Kidney (tissue), 22 donors: ENCODE measurements at places on chromosomes 3 and 15. TPM values are rescaled to one million over a fixed set of nuclear protein-coding genes. Genes with fewer than 3 reads are reported as not detected.
A peak's percentile ranks its signal among the peaks of the same experiment; 100 is the strongest.

GRCh38 chr15:57111002-57111401 is 192.6 kb downstream of the TCF12 start:
- no peak for DNase-seq

Gene TGM4
- not detected for total RNA-seq

GRCh38 chr3:47731061-47731460 is 50.6 kb downstream of the SMARCC1 start:
- no peak for DNase-seq

GRCh38 chr3:171838218-171838720 is 4.9 kb upstream of the TMEM212 start:
- DNase-seq, result peak; percentile 56

- no peak for DNase-seq
Measured at GRCh38 chr3:181974198-181974597, 262.5 kb downstream of the SOX2 start.

GRCh38 chr3:128949158-128949557 is 44.7 kb downstream of the CFAP92 start:
- no peak for DNase-seq

Gene CCR2
- 8.1 TPM for total RNA-seq

DNA sequence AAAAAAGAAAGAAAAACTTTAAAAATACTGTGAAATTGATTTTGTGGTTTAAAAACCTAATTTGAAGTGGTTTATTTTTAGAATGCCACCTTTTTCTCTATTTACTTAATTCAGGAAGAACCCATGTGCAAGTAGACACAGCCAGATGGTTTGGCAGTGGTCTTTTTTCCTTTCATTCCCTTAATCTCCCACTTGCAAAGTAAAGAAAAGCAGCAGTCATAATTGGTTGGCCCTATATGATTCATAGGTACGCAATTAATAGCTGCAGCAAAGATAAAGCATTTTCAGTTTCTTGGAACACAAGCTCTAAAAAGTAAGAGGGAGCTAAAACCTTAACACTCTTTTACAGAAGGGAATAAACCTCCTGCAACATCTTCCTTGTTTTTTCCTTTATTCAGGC is 115.3 kb downstream of the MECOM start:
- no peak for DNase-seq

Gene MESP2
- 0.47 TPM for total RNA-seq
